ENCODE measurements at places on chromosomes 13 and 19. TPM values are rescaled to one million over a fixed set of nuclear protein-coding genes. Genes with fewer than 3 reads are reported as not detected.

ZNF20 gene
- 0.52 TPM for total RNA-seq

GRCh38 chr13:39448834-39449233 lies 154.2 kb downstream of the LHFPL6 start:
- no peak for DNase-seq

DNA sequence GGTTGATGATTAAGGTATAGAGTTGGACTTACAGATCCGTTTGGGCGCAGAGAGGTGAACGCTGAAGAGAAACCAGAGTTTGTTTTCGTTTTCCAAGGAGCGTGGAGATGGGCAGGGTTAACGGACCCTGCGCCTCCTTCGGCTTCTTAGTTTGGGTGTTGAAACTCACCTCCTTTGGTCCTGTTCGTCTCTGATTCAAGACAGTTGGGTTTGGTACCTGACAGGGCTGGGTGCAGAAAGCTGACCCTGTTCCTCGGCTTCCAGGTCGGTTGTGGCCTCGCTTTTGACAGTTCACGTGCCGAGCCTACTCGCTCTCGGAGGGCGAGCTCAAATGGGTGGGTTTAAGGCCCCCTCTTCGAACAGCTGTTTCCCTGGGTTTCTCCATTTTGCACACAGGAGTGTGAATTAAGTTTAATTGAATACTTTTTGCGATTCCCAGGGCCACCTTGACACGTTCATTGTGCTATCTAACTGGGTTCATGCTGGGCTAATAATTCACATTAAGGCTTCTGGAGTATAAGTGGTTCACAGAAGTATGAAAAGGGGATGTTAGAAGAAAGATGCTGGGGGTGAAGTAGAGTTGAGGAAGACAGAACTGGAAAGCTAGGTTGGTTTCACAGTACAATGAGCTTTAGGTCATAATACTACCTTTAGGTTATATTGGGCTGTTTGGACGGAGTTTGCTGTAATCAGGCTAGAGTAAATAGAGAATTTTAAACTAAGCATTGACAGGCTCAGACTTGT lies 638 bp downstream of the USPL1 start:
- DNase-seq = peak; percentile 60

TMEM91 gene
- total RNA-seq = 2.0 TPM

- DNase-seq = no peak
Observed at GRCh38 chr19:42095814-42096230, 19.9 kb downstream of the ZNF574 start.

DNA sequence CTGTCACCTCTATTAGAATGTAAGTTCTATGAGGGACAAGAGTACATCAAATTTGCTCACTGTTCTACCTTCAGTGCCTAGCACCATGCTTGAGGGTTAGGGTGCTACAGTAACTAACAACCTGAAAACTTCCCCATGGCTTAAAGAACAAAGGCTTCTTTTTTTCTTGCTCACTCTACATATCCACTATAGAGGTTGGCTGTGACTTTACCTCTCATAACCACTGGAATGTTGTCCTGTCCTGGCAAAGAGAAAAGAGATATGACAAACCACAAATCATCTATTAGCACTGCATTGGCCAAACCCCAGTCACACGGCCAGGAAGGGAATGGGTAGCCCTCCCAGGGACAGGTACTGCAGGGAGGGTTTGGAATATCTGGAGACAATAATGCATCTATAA lies 23.2 kb upstream of the ACOD1 start:
- no peak for DNase-seq

All from psoas muscle (tissue), 8 donors.